Placental pericyte (primary cell): ENCODE measurements at places on chromosomes 4 and X. TPM values are rescaled to one million over a fixed set of nuclear protein-coding genes. Genes with fewer than 3 reads are reported as not detected.

The GAGE13 gene
- not detected in 2 replicates for total RNA-seq

The RASSF6 gene
- total RNA-seq = 0.14 TPM in 1 of 2 replicates, not detected in the other

The SUPT20HL2 gene
- total RNA-seq = under 0.01 and 0.43 TPM in 2 replicates

The NUP62CL gene
- total RNA-seq = 0.86 TPM in 1 of 2 replicates, not detected in the other

The WNK3 gene
- total RNA-seq = 0.22 and 0.29 TPM in 2 replicates

The TCEAL9 gene
- total RNA-seq = 59.6 and 132 TPM in 2 replicates

The COL25A1 gene
- total RNA-seq = 0.66 and 1.7 TPM in 2 replicates

The DDX60 gene
- 14.2 and 19.3 TPM in 2 replicates for total RNA-seq

The DNAAF6 gene
- total RNA-seq = not detected in 2 replicates

The RASGEF1B gene
- not detected in 2 replicates for total RNA-seq

The CCNB3 gene
- under 0.01 and 2.6 TPM in 2 replicates for total RNA-seq

The FGB gene
- total RNA-seq = not detected in 2 replicates

The MAGEA1 gene
- total RNA-seq = not detected in 2 replicates

The MGAT4D gene
- total RNA-seq = not detected in 2 replicates

The MAGEB2 gene
- 2.4 TPM in 1 of 2 replicates, not detected in the other for total RNA-seq

The F8A2 gene
- not detected in 2 replicates for total RNA-seq

The GPR34 gene
- total RNA-seq = 0.14 TPM in 1 of 2 replicates, not detected in the other

The RAB41 gene
- not detected in 2 replicates for total RNA-seq

The ASB12 gene
- not detected in 2 replicates for total RNA-seq

The HHIP gene
- total RNA-seq = 0.44 and 10.7 TPM in 2 replicates
